ENCODE measurements at places on chromosomes 12 and 14.
A peak's percentile ranks its signal among the peaks of the same experiment; 100 is the strongest.

DNA sequence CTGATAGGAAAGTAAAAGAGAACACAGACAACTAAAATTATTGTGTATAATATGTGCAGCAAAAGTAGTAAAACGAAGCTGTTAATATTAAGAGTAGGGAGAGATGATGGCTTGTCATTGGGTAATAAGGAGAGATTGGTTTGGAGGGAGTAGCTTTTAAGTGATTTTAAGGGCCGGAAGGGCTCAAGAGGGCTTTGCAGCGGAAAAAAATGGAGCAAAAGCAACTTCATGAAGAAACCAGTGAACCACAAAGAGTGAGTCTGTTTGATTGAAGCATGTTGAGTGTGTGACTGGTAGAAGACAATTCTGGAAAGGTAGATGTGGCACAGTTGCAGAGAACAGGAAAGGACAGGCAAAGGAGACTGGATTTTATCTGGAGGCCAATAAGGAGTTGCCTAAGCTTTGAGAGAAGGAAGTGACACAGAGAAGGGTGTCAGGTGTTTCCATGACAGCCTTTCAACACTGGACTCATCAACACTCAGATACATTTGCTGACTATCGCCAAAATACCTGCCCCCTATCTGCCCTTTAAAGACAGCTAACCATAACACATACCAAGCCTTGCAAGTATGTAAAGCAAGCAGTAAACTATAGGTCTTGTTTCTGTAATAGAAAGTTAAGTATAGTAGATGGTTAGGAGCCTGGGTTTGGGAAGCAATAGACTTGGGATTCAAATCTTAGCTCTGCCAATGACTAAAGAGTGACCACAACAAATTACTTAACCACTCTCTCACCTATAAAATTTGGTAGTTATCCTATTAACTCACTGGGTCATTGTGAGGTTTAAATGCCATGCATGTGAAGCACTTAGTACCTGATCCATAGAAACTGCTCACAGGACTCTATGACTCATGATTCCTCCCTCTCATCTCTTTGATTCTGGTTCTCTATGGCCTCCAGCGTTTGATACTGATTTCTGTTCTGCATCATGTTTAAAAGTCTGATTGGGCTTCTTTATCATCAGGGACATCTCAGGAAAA, 117.3 kb upstream of the LMNTD1 start:
- no peak for DNase-seq

GRCh38 chr12:89151536-89151935, 200.8 kb downstream of the DUSP6 start:
- no peak for DNase-seq

GRCh38 chr12:47277972-47278448, 198.3 kb upstream of the AMIGO2 start:
- DNase-seq, result no peak

- DNase-seq, result no peak
Measured at GRCh38 chr12:39966721-39967120, 139.2 kb downstream of the SLC2A13 start.

GRCh38 chr14:65267856-65268255, 144.7 kb upstream of the FUT8 start:
- DNase-seq, result no peak

DNA sequence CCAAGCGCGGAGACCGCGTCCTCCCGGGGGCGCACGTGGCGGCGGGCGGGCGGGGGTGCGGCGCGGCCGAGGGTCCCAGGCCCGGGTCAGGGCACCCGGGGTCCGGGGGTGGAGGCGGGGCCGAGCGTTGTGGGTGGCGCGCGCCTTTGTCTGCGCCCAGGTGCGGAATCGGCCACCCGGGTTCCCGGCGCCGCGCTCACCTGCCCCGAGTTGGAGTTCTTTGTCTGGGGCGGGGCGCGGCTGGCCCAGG, 50.1 kb downstream of the LRCOL1 start:
- DNase-seq, result no peak

DNA sequence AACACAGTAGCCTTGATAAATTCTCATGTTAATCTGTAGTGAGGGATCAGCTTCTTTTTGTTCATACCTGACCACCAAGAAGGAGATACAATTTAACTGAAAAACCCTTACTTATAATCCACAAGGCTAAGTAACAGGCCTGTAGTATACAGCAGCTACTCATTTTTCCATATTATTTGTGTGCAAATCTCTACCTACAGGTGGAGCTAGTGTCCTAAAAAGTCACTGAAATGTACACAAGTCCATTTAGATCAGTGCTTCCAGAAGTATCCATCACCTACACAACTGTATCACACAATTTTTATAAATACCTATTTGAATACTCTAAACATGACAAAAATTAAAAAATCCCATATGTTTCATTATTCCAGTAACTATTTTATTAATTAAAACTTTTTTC, 173.2 kb downstream of the SLC35F4 start:
- peak; percentile 60 for DNase-seq

DNA sequence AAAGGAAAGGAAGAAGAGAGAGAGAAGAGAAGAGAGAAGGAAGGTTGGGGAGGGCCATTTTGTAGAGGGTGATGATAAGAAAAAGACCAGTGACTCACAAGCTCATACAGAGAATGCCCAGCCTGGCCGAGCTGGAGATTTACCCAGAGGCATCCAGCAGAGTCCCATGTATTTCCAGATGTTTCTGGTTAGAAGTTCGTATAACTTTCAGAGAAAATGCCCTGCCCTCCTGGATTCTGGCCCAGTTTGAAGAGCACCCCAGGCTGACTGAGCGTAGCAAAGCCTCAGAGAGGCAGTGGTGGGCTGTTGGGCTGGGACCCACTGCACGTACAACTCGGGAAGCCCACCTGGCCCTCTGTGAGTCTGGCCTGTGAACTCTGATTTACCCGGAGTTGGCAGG, 221.8 kb downstream of the SLC41A2 start:
- DNase-seq, result no peak

DNA sequence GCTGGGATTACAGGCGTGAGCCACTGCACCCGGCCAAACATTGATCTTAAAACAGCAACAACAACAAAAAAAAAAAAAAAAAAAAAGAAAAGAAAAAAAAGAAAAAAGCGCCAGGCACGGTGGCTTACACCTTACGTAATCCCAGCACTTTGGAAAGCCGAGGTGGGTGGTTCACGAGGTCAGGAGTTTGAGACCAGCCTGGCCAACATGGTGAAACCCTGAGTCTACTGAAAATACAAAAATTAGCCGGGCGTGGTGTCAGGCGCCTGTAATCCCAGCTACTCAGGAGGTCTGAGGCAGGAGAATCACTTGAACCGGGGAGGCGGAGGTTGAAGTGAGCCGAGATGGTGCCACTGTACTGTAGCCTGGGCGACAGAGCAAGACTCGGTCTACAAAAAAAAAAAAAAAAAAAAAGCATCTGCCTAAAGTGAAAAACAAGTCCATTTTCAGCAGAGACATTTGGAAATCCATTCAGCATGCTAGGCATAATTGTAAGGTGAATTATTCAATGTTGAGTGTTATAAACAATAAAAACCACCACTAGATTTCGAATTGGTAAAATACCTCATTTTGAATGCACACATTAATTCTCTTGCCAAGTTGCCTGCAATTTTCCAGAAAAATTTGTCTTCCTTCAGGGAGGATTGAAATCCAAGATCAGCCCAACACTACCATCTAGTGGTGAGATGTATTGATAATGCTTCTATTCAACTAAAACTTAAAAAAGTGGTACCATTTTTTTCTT, 8.0 kb upstream of the CERS5 start:
- peak; percentile 52 for DNase-seq

DNA sequence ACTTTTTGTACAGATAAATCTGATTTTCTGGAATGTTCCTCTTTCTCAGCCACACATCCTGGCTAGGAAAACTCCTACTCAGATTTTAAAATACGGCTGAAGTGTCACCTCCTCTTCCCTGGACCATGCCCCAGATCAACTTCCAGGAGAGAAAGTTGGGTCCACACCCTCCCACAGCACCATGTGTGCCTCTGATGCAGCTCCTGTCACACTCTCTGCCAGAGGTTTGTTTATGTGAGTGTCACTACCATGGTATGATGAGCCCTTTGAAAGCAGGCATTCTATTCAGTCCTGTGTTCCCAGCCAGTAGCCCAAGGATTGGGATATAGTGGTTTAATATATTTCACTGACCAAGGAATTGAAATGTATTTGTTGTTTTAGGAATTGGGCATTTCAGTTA, 287.2 kb upstream of the ATP2B1 start:
- DNase-seq, result no peak

- DNase-seq, result no peak
Measured at GRCh38 chr12:90250766-90251165, 542.1 kb upstream of the ATP2B1 start.

GRCh38 chr14:99318091-99318958, 46.3 kb upstream of the BCL11B start:
- no peak for DNase-seq

DNA sequence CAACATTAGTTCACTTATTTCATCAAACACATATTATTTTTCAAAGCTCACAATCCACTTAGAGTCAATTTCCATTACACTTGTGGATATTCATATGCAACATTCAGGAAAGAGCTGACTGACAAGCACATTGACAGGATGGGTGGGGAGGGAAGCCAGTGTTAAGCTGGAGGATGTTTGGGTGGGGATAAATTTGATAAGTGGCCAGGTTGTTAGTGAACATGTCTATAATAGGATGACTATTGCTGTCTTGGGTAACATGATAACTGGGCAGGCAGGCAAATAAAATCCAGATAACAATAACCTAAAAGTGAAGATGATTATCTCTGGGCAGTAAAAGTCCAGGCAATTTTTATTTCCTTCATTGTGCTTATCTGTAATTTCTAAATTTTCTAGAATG, 73.8 kb upstream of the OSBPL8 start:
- DNase-seq, result no peak

Data from NCI-H1417 (cell line).